Astrocyte of the hippocampus (primary cell): ENCODE measurements at places on chromosomes 5 and 9.

GRCh38 chr9:122229485-122229837, 704 bp upstream of the LHX6 start:
- DNase-seq, result no peak

- DNase-seq, result peak; percentile 78
Observed at GRCh38 chr9:78601957-78602565, 305.1 kb downstream of the PSAT1 start.

- peak; percentile 92 for DNase-seq
Observed at GRCh38 chr5:82641331-82642003, 363.3 kb upstream of the RPS23 start.

GRCh38 chr5:26805076-26805475, 233.3 kb downstream of the CDH9 start:
- no peak for DNase-seq

DNA sequence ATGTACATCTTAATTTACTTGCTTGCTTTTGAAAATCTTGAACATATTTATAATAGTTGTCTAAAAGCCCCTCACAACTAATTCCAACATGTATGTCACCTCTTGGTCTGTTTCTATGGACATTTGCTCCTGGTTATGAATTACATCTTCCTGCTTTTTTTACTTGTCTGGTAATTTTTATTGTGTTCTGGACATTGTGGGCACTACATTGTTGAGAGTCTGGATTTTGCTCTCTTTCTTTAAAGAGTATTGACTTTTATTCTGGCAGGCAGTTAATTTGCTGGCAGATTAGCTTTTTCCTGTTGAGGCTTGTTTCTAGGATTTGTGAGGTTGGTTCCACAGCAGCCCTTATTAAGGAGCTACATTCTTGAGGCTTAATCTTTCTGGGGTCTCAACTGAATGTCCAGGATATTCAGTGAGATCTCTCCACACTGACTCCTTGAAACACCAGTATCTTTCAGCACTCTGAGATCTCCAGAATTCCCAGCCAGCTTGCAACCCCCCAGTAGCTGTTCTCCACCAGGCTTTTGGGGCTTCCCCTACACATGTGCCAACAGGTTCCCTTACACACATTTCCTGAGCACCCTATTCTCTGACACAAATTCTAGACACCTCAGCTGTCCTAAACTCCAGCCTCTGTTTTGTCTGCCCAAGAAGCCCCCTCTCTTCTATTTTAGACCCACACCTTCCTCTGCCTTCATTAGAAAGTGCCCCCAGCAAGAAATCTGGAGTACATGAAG, 27.4 kb downstream of the KIAA1191 start:
- no peak for DNase-seq

GRCh38 chr5:33563983-33564908, 123.5 kb downstream of the TARS1 start:
- DNase-seq, result no peak

DNA sequence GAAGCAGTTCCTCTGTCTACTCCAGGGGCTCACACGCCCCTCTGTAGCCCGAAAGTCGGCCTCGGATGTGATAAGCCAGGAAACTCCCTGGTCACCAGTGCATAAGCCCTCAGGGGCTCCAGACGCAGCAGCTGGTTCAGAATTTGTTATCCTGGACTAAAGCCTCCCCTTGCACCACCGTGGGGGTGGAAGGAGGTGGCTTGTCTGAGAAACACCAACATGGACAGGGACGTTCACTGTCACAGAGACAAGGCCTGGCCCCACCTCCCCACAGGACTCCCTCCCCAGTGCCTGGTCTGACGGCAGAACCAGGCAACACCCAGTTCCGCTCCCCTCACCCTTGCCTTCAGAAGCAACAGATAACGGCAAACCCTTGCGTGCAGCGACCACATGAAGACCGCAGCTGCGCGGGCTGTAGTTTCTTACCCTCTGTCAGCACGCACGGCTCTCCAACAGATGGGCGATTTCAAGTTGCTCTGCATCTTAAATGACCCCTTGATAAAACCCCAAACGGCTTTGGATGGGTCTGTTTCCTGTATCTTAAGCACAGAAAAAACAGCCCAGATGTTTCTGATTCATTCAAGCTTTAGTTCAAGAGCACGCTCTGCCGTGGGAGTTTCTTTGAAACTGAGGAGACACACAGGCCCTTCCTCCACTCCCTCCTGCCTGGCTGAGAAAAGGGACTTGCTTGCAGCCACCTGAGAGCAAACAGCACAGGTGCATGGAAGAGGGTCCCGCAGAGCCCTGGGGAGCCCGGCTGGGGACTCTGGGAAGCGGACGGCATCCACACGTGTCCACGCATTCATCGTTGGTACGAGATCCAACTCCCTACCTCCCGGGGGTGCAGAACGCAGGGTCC, 44.7 kb upstream of the NKD2 start:
- no peak for DNase-seq

- DNase-seq, result peak; percentile 91
Observed at GRCh38 chr9:91495450-91495849, 71.8 kb upstream of the NFIL3 start.

DNA sequence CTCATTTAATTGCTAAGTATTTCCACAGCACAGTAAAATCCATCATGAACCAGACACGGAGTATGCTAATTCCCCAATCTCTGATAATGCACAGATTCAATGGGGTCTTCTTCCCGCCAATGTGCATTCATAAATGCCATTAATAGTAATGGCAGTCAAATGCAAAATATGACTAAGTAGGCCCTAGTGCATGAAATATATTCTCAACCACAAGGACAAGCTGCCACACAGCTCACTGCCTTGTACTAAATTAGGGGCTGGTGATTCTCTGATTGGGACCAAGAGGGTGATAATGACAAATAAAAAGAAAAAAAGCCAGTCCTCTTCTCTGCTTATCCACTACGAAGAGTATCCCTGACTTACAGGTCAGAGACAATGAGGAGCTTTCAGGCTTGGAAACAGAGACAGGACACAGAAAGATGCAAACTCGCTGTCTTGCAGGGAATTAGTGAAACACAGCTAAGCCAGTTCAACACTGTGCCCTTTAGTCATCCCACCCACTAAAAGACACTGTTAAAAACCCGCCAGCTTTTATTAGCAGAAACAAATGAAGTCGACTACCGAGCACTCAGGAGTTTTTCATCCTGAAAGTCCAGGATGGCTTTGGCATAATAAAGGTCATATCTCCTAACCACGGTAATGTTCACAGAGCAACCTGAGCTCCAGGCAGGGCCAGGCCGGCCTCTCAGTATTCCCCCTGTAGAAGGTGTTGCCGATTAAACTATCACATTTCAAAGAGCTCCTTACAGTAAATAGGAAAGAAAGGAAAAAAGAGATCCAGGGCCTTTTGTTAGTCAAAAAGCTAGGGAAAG, 148.1 kb downstream of the EBF1 start:
- DNase-seq, result no peak

DNA sequence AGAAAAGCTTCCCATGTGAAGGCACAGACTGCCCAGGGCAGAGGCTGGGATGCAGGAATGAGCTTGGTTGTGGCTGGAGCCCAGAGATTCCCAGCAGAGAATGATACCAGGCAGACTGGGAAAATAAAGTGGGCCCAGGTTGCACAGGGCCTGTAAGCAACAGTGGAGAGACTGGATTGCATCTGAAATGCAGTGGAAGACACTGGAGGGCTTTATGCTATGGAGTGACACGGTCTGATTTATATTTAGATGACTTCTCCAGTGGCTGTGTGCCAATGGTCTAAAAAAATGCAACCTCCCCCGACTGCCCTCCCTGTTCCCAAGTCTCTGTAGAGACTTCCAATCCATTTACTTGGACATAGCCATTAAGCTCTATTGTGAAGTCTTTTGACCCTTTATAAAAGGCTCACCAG, 951.1 kb upstream of the DMAC1 start:
- DNase-seq, result peak; percentile 38

- peak; percentile 41 for DNase-seq
Observed at GRCh38 chr9:2043243-2043642, 28.1 kb downstream of the SMARCA2 start.

GRCh38 chr9:88678431-88678830, 143.5 kb downstream of the NXNL2 start:
- DNase-seq, result no peak

DNA sequence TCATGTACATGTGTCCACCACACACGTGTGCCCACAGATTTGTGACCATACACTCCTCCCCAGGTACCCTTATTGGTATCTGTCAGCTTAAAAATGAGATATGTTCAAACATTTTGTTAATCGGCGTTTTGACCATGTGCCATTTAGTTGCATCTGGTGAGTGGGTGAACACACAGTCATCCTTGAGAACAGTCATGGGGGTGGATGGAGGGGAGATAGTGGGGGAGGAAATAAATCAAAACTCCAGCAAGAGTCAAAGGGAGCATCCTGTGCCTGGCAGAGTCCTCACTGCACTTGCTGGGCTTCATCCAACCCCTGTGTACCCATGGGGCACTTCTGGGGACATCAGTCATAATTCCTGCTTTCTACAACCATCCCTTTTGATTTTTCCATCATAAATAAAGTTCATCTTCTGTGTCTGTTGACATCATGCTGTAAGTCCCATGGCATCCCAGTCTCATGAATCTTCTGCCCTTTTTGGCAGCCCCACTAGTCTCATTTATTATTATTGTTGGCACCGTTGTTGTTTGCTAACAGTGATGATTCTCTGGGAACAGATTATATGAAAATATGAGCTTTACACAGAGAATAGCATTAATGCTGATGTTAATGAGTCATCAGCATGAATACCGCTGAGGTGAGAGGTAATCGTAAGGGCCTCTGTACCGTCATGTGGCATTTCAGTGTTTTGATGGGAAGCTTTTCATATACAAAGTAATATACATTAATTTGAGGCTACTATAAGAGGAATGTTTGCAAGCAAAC, 24.4 kb upstream of the CLK4 start:
- peak; percentile 51 for DNase-seq

DNA sequence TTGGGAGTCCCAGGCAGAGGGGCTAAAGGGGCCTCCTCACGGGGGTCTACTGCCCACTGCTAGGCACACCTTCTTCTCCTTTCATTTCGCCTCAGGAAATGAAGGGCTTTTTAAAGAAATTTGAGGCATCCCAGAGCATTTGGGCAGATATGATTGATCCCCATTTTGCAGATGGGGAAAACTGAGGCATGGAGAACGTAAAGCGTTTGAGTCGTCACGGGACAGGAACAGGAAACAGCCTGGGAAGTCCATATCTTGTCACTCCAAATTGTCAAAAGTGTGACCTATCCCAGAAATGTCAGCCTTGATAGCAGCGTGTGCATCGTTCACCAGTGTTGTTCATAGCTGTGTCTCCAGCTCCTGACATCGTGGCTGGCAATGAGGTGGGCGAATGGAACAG, 98.2 kb downstream of the DAB2IP start:
- no peak for DNase-seq

DNA sequence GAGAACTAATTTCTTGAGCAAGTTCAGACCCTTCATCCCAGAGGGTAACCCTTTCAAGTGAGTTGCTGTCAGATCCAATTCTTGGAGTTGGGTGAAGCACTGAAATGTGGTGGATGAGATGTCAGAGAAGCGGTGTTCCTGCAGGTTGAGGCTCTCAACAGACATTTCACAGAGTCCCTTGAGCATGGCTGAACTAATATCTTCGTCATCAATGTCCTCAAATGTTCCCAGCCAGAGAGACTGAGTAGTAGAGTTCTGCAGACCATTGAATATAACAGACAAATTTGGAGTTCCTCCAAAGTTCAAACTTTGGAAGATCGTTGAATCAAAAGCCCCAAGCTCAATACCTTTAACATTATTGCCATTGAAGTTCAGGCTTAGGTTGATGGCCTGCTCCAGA, 12.7 kb downstream of the CD180 start:
- no peak for DNase-seq
